ENCODE measurements at places on chromosomes 3 and 15.

GRCh38 chr3:123448536-123449101, at the start of gene ADCY5:
ADCY5 (minus strand) TSS chr3:123449090; CDS start chr3:123448545, 545 bp downstream.
- DNase-seq, result no peak

- no peak for DNase-seq
These were observed 110.2 kb upstream of the NLGN1 start for GRCh38 chr3:173287361-173287760.

DNA sequence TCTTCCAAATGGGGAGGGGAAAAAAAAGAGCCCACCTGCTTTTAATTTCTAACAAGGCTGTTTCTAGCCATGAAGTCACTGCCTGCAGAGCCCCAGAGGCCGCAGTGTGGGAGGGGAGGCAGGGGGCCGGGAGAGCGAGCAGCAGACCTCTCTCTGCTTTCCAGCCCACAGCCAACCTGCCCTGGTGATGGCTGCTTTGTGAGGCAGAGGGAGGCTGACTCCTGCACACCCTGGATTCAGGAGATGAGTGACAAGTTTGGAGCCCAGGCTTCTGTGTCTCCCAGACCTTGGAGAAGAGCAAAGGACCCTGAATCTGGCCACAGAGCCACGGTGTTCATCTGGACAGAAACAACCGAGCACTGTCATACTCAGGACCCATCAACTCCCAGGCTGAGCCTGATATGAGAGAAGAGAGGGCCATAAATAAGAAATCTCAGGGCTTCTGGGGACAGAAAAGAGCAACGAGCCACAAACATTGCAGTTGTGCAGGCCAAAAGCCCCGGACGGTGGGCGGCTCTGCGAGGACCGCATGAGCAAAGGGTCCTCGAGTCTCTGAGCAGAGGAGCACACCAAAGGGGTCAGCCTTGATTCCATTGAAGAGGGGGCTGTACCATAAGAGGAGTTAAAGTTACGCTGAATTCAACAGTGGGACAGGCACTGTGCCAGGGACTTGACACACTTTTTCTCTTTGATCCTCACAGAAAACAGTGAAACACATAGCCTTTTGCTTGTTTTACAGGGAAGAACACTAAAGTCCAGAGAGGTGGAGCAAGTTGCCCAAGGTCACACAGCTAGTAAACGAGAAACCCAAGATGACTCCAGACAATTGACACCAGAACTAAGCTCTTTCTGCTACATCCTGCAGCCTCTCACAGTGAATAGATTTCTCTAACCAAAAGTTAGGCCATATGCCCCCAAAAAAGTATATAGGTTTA, 97.2 kb downstream of the SEMA5B start:
- no peak for DNase-seq

DNA sequence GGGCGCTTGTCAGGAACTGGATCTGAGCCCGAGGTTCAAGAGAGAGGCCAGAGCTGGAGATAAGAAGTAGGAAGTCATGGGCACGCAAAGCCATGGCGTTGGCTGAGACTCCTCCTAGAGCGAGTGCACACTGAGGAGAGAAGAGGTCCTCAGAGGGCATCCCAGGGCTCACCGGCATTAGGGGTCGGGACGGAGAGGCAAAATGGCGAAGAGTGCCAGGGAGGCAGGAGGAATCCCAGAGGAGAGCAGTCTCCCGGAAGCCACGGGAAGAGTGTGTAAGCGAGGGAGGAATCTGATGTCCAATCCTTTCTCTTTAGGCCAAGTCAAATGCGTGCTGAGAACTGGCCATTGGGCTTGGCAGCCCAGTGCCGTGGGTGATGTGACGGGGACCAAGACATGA, 24.0 kb downstream of the EFCC1 start:
- DNase-seq, result no peak

DNA sequence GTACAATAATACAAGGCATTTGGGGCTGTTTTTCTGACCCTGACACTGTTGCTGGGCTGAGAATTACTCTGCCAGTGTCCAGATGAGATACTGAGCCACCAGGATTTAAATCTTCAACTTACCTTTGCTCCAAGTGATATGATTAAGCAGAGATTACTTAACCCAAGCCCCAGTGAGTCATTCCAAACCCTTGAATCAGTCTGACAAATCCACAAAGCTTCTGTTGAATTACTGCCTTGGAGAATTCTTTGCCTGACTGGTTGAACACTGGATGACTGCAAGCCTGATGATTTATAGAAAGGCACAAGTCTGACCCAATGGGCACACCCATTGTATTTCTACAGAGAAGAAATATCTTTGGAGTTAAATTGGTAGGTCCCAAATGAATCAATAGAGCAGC, 88.2 kb upstream of the TSC22D2 start:
- no peak for DNase-seq

- no peak for DNase-seq
These were observed 27.3 kb downstream of the KLF13 start for GRCh38 chr15:31353931-31354330.

Measured in NCI-H748 treated with DMSO at 0.1 percent for 48 hours (cell line).